ENCODE measurements at places on chromosomes 3 and 15.

- DNase-seq = no peak
These were observed 8.0 kb upstream of the B3GNT5 start for GRCh38 chr3:183244981-183245476.

- DNase-seq = no peak
These were observed 343.2 kb upstream of the ADAMTS9 start for GRCh38 chr3:65030847-65031463.

GRCh38 chr3:9280451-9281219, 31.2 kb upstream of the SRGAP3 start:
- DNase-seq = no peak

GRCh38 chr3:195005759-195006510, 265.0 kb downstream of the XXYLT1 start:
- DNase-seq = no peak

DNA sequence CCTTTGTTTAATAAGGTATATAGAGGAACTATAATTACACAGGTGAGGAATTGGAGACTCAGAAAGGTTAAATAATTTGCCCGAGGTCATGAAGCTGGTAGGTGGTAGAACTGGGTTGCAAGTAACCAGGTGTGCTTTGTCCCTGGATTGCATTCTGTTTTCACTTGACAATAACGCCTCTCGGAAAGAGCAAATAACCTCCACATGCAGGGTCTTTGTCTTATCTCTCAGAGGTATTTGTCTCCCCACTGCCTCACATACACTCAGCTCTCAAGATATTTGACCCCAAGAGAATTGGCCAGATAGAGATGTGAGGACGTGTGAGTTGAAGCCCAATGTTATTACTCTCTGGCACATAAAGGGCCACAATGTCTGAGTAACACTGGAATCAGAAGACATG, 320.9 kb upstream of the ONECUT1 start:
- DNase-seq = no peak

DNA sequence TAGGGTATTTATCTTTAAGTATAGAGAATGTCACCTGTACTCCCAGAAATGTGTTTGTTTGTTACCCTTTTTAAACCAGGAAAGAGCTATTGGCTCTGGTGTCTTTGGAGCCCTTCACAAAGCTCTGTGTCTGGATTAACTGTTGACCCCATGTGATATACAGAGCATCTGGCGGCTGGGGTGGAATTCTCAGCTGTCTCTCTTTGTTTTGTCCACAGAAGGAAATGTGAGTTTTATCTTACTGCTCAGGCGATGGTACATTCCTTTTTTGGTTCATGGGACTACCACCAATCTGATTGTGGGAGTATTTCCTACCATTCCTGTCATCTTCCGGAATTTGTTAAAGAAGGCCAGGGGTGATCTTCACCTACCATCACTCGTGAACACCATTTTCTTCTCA, 120.3 kb downstream of the AKAP13 start:
- no peak for DNase-seq
